Kasumi-1 (cell line): ENCODE measurements at places on chromosomes 5 and 9.

- no peak for DNase-seq
These were observed 93.6 kb downstream of the SH3TC2 start for GRCh38 chr5:148969291-148969690.

GRCh38 chr5:173334808-173335207 is 6.6 kb upstream of the STC2 start:
- DNase-seq = no peak

DNA sequence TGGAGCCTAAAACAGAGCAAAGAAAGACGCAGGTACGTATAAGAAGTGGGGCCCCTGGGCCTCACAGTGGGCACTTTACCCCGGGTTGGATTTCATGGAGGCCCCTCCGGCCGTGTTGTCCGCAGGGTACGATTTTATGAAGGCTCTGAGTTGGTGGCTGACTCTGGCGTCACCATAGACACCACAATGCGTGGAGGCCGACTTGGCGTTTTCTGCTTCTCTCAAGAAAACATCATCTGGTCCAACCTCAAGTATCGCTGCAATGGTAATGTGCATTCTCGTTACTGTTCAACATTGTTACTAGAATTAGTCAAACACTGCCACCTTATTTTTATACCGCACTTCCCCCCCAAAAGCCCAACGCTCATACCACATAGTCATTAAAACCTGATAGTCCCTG is 47.1 kb downstream of the THBS4 start:
- DNase-seq = no peak

DNA sequence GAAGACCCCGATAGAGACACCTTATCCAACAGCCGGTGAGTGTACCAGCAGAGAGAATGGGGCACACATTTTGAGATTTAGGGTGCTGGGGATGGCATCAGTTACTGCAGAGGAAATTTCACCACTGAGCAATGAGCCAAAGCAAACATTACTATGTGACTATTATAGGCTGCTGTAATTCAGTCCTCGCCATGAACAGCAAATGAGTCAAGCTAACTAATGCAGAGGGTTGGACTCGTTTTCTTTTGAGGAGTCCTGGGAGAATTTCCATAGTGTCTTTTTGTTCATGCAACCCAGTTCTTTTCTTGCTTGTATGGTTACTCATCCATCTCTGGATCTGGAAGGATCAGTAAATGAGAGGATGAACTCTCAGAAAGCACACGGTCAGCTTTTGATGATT is 323.8 kb downstream of the PSAT1 start:
- DNase-seq = no peak

GRCh38 chr5:132225165-132226032 is 2.3 kb downstream of the P4HA2 start:
- no peak for DNase-seq

GRCh38 chr5:124055751-124056150 is 543.8 kb downstream of the CSNK1G3 start:
- no peak for DNase-seq
